ENCODE measurements at places on chromosomes 4 and X.

DNA sequence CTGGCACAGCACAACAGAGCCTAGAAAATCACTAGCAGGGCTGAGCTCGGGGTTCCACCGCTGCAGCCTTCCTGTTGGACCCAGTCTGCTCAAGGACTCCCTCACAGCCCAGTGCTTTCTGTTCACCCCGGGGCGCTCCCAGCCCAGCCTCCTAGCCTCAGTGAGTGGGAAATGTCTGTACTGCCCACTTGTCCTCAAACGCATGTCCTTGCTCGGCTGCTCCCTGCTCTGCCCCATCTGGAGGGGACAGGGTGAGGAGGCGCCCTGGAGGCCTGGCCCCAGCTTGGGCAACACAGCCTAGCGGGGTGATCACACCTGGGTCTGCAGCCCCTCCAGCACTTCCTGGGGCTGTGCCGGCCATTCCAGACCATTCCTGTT, 11.9 kb upstream of the CCNQ start:
- no peak for DNase-seq

GRCh38 chr4:139521754-139522401, 34.1 kb downstream of the SETD7 start:
- DNase-seq = no peak

DNA sequence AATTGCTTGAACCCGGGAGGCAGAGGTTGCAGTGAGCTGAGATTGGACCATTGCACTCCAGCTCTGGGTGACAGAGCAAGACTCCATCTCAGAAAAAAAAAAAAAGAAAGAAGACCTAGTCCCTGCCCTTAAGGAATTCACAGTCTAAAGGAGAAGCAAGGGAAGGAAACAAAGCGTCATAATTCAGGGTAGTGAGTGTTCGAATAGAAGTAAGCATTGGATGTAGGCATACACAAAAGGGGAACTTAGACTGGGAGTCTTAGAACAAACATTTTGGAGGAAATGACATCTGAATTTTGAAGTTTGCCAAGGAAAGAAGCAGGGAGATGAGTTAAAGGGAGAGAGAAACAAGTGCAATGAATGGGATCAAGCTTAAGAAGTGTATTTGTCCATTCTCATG, 32.4 kb downstream of the PPM1K start:
- DNase-seq = no peak

- peak; percentile 71 for DNase-seq
These were observed 814 bp upstream of the RBM47 start for GRCh38 chr4:40630335-40631021.

- DNase-seq = no peak
These were observed 203.0 kb upstream of the GK2 start for GRCh38 chr4:79611026-79611425.

DNA sequence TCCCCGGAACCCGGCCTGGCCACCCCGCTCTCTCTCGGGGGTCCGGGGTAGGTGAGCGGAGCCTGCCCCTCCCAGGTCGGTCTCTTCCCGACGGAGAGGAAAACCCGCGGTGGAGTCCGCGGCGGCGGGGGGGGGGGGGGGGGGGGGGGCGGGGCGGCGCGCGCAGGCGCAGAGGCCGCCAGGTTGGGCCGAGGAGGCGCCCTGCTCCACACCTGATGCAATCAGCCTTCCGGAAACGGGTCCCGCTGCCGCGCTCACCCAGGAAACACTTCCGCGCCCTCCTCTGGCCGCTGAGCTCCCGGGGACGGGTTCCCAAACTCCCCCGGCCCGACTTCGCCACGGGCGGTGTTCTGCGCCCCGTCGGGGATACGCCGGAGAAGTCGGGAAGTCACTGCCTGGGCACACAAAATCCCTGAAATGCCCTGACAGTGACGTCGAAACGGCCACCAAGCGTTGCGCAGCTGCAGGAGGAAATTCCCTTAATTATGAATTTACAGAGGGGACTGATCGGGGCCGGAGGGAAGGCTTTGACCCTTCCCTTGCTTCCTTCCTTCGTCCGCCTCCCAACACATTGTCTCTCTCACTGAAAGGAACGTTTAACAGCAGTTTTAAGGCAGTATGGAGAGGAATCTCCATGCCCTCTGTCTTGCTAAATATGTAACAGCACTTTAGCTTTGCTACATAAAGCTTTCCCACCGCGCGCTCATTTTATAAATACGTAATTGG, 2.1 kb upstream of the APBB2 start:
- peak; percentile 71 for DNase-seq

DNA sequence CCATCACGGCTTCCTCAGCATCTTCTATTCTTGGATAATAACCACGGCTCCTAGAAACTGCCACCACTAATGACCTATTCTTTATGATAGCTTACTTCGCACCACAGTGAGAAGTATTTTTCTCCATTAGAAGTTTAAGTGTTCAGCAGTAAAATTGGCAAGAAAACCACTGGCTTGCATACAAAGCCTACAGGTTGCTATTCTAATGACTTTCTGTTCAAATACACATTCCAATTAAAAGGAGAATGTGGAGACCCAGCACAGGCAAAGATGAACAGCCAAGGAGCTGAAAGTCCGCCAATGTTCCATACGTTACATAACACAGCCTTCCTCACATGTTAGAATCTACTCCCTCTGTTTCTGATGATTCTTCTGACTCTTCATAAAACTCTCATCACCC, 875.0 kb upstream of the PRKX start:
- no peak for DNase-seq

- peak; percentile 92 for DNase-seq
These were observed 51.8 kb upstream of the CBLL2 start for GRCh38 chrX:22220941-22221340.

DNA sequence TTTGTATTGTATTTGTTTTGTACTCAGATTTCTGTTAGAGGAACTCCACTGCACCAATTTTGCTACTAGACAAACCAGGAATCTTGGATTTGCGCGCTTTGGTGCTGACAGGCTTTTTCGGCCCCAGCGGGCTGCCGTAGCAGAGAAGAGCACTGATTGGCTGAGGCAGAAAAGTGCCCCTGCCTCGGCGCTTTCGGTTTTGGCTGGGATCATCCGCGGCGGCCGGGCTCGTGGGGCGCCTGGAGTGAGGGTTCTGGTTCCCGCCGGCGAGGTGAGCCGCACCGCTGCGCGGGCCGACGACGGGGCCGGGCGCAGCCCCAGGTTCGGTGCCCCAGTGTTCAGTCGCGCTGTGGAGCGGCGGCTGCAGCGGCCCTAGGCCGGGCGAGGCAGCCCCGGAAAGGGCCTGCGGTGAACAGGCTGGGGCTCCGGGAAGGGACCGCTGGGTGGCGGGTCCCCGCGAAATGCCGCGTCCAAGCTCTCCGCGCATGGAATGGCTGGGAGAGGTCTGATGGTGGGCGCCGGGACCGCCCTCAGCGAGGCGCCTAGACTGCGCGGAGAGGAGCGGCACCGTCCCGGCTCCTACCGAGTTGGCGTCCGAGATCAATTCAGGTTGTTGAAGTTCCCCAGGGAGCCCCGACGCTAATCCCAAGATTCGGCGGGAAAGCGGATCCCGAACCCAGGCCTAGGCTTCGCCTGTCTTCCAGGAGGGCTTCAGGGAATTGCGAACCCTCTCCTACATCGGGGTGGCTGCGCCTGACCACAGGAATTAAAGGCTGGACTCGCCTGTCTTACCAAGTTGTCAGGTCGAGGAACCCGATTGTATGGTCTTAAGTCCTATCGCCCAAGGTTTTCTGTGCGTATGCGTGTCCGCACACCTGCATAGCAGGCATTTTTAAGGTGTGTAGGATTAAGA, at the start of gene LSM6:
Gene LSM6 (plus strand): TSS at position 178 of the 913 bp plus-strand sequence. CDS start 7,204 bp downstream, outside the sequence.
- DNase-seq = peak; percentile 72

- DNase-seq = no peak
These were observed 374.8 kb upstream of the ANXA10 start for GRCh38 chr4:167717495-167717894.

- peak; percentile 43 for DNase-seq
These were observed 408 bp downstream of the TMEM33 start for GRCh38 chr4:41935652-41936021.

GRCh38 chr4:109164011-109164410, 138.4 kb downstream of the COL25A1 start:
- DNase-seq = peak; percentile 6

DNA sequence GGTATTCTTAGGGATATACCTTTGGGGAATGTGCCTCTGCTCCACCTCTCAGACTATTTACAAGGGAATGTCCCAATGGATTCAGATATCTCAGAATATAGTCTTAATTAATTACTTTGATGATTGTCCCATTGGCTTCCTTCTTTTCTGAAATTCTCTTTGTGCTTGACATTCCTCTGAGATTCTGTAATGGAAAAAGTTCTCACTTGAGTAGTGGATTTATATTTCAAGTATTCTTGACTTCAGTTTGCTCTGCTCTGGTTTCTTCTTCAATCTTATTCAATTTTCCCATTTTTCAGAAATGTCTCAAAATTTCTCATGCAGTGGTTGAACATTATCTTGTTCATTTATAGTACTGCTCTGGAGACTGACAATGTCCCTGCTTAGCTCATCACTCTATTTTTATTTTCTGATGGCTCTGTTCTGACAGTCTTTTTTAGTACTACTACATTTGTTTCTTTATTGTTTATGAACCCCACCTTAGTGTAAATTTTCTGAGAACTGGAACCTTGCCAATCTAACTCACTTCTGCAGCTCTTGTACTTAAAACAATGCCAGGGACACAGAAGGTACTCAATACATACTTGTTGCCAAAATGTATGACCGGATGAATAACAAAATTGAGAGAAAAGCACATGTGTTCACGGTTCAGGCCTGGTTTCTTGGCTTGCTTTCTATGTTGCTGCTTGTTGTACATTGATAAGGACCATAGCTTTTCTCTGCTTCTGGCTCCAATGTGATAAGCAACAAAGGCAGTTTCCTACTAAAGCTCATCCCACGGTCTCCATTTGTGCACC, 471.7 kb downstream of the GASK1B start:
- no peak for DNase-seq

DNA sequence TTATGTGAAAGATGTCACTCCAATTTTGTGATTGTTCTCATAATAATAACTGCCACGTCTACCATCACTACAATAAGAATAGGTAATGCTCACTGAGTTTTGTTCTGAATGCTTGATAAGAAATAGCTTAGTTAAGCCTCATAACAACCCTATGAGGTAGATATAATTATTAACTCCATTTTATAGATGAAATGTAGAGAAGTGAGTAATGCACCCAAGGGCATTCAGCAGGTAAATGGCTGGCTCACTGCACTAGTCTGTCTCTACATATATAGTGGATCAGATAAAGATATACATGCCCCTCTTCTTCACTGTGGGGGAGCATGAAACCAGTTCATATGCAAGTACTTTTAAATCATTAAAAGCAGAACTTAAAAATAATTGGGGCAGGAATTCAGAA, 65.8 kb upstream of the SLC4A4 start:
- no peak for DNase-seq

GRCh38 chrX:153791104-153791852, 2.9 kb downstream of the IDH3G start:
- DNase-seq = no peak

DNA sequence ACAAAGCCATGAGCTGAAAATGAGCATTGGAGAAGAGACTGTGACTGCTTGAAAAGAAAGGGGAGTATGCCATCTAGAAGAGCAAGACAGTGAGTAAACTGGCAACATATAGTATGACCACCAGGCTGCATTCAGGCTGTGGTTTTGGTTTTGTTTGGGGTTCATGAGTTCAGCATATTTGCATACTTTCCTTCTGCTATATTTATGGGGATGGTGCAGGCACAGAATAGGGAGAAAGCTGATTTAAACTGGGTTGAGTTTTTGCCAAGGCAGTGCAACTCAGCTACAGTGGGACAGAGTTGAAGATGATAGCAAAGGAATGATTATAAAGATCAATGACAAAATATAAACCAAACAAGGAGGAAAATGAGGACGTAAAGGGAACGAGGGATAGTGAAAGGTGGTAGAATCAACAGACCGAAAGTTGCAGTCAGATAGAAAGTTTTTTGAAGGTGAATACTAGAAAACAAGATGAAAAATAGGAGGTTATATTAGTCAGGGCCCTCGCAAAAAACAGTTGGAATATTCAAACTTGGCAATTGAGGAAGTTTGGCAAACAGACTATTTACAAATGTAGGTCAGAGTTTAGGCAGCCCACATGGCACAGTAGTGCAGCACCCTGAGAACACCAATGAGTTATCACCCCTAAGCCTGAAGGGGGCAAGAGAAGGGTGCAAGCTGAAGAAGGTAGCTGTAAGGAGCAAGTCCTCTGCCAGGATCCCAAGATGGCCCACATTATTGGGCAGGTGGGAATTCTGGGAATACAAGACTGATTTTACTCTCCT, 114.8 kb upstream of the MAP9 start:
- DNase-seq = no peak

DNA sequence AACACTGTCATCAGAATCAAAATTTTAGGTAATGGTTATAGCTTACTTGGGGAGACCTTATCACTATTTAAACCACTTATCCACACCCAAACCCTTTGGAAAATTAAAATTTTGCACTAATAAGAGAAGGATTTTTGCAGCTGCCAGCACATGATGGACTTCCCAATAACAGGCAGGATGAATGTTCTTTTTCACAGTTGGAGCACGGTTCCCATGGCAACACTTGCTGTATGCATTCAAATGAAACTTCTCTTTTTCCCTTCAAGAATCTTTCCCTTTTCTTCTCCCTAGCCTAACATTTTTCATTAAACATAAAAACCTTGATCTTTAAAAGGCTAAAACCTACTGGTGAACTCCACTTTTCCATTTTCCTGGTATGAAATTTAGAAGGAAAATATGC, 768.2 kb downstream of the KCTD8 start:
- DNase-seq = no peak

DNA sequence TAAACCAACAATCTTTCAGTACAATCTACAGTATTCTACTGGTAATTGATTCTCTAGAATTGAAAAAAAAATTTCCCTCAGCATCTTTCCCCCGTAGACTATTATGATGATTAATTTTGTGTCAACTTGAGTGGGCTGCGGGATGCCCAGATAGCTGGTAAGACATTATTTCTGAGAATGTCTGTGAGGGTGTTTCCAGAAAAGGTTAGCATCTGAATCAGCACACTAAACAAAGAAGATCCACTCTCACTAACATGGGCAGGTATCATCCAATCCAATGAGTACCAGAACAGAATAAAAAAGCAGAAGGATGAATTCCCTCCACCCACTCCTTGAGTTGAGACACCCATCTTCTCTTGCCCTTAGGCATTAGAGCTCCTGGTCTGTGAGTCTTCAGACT, 186.1 kb upstream of the MAB21L2 start:
- DNase-seq = no peak

DNA sequence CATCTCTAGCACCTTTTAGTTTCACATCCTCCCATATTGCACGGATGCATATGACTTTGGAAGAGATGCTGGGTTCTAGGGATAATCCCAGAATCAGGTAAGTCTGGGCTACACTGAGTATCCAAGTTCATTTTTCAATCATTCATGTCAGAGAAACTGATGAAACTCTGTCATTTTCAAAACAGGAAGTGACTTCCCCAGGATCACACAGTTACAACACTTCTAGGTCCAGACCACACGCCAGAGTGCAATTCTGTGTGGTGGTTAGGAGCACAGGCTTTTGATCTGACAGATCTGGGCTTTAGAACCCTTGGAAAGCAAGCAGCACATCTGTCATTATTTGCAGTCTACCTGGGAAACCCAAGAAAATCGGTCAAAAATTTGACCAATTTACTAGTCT, 52.1 kb upstream of the CDKN2AIP start:
- no peak for DNase-seq

GRCh38 chr4:75555294-75556164, at the start of gene ODAPH:
ODAPH (plus strand) TSS chr4:75556066; CDS start chr4:75556083, 17 bp downstream.
- DNase-seq = peak; percentile 90

All from bronchial epithelial cell (primary cell).